Neuronal stem cell (in vitro differentiated cells): ENCODE measurements at places on chromosomes 4 and X.

- DNase-seq, result no peak
Measured at GRCh38 chr4:108536577-108536976, 83.8 kb upstream of the RPL34 start.

DNA sequence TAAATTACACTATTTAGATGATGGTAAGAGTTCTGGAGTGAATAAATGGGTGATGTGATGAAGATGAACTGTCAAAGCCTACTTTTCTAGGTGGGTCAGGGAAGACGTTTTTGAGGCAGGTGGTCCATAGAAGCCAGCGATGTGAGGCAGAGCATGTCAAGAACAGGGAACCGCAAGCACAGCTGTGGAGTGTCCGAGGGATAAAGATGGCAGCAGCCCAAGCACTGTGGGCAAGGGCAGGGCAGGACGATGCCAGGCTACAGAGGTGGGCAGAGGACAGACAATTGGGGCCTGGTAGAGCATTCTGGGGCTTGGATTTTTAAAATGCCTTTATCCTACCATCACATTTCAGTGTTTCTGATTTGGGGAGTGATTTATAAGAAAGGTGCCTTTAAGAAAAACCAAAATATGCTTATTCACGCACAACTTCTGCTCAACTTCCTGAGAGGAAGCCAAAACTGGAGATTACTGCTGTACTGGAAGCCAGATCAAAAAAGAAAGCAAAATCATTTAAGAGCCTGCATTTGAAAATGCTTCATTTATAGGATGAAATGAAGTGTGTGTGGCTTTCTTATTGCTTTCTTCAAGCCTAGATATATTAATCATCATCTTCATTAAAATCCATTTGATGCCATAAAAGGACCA, 119.0 kb upstream of the WDR17 start:
- DNase-seq, result no peak

DNA sequence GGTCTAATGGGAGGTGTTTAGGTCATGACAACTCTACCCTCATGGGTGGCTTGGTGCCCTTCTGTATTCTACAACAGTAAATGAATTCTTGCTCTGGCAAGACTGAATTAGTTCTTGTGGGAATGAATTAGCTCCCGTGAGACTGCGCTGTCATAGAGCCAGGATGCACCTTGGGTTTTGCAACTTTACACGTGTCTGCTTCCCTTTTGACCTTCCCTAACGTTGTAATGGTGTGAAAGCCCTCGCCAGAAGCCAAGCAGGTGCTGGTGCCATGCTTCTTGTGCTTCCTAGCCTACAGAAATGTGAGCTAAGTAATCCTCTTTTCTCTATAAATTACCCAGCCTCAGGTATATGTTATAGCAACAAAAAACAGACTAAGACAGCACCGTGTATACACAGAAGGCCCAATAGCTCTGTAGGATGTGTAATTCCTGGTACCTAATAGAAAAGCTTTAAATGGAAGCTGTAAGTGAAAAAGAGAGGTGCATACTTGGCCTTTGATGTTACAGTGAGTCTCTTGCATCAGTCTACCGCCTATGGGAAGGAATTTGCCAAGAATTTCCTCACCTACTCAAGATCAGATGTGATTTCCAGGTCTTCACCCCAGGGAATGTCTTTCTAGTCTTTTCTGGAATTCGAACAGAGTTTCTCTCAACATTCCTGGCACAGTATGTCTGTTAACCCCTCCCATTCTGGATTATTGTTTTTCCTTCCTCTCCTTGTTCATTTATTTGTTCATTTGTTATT, 3.2 kb upstream of the ENPEP start:
- DNase-seq, result no peak

GRCh38 chrX:149037281-149037870, 467.7 kb downstream of the IDS start:
- no peak for DNase-seq

DNA sequence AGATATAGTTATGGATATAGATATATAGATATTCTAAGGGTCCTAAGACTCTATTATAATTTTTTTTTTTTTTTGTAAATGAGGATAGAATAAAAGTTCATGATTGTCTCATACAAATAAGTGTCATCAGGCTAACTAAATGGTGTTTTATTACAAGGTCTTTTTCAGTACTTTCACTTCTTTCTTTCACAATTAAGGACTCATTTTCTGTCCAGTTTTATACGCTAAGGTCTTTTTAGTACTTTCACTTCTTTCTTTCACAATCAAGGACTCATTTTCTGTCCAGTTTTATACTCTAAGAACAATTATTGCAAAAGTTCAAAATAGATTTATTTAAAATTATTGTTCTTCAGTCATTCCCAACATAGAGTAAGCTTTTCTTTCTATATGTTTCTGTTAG, 32.7 kb downstream of the RUFY3 start:
- DNase-seq, result no peak

DNA sequence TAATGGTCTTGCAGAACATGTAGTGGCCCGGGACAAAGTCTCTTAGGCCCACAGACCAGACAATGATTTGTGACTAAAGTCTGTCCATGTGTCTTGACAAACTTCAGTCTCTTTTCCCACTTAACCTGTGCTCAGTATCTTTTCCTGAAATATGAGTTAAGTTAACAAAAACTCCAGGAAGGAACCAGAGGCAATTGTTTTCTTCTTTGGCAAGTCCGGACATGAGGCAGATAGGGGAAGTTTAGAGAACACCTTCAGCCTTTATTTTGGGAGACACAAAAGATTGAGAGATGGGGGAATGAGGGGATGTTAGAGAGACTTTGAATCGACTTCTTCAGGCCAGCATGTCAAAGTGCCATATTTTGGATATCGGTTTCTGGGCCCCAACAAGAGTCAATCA, 80.2 kb upstream of the FRMPD4 start:
- no peak for DNase-seq

DNA sequence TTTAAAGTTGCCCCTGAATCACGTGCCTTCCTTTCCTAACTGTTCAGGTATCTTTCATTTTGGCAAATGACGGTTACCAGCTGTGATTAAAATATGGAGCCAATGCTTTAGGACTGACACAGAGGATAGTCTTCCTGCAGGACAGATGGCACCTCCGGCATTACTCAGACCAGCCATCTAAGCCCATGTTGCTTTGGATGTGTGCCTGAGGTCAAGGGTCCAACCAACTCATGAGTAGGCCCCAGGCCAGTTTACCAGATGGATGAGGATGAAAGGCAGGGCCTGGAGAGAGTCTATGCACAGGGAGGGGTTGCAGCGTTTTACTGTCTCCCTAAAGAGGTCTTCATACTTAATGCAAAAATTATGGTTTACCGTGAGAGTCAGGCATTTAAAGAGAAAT, 174.0 kb upstream of the GATB start:
- no peak for DNase-seq

DNA sequence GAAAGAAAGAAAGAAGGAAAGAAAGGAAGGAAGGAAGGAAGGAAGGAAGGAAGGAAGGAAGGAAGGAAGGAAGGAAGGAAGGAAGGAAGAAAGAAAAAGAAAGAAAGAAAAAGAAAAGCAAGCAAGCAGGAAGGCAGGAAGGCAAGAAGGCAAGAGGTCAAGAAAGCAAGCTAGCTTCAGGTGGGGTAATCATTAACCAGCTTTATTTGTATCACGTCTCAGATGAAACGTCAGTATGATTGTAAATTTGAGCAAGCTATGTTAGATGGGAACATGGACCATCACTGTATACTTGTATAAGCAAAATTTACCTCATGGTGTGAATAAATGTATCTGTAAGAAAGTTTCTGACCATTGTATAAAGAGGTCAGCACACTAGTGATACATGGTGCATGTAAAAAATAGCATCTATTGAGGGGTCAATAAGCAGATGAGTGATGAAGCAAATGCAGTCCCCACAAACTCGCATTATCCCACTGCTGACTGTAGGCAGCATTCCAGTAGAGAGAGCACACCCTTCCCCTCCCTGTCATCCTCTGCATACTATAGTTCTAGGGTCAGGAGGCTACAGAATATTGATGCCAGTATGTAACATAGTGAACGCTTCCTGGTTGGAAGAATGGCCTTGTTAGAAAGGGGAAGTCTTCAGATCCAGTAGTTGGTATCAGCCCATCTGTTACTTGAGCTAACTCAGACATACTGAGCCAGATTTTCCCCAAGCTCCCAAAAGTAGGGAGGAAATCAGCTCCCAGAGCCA, 16.5 kb upstream of the KLHL34 start:
- DNase-seq, result no peak

DNA sequence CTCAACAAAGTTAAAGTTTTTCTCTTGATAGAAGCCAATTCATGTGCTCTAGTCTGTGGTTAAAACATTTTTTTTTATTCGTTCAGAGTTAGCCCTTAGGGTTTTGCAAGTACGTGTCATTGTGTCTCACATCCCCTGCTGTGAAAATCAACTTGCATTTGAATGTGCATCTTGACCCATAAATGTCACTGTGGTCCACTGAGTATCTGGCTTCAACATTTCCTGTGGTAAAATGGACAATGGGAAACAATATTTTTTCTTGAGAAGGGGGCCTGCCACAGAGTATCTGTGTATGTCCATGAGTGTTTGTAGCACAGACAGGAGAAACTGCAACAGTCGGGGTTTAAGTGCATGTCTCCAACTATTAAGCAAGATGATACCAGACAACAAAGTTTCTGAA, 554.8 kb upstream of the TENM3 start:
- no peak for DNase-seq

DNA sequence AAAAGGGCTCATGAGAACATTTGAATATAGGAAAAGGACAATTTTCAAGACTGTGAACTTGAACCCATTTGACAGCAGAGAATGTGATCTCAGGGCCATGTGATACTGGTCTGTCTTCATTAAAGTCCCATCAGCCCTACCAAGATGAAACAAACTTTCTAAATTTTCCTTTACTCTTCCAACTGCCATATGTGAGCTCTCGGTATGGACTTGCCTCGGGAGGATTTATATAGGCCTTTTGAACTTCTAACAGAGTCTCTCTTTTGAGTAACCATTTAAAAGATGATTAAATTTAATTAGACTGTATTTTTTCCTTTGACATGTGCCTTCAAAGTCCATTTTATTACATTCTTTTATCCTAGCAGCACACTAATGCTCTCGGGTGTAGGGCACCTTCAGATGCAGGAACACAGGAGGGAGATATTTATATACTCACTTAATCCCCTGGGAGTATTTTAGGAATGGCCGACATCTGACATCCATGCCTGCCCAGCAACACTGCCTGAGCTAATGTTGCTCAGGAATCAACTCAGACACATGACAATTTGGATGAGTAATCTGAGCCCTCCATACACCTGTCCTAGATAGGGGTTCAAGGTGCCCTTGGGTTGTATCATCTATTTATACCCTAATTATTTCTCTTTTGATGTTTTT, 155.0 kb downstream of the SLC7A11 start:
- DNase-seq, result no peak
